ENCODE measurements at places on chromosomes 16 and 17. TPM values are rescaled to one million over a fixed set of nuclear protein-coding genes. Genes with fewer than 3 reads are reported as not detected.

DNA sequence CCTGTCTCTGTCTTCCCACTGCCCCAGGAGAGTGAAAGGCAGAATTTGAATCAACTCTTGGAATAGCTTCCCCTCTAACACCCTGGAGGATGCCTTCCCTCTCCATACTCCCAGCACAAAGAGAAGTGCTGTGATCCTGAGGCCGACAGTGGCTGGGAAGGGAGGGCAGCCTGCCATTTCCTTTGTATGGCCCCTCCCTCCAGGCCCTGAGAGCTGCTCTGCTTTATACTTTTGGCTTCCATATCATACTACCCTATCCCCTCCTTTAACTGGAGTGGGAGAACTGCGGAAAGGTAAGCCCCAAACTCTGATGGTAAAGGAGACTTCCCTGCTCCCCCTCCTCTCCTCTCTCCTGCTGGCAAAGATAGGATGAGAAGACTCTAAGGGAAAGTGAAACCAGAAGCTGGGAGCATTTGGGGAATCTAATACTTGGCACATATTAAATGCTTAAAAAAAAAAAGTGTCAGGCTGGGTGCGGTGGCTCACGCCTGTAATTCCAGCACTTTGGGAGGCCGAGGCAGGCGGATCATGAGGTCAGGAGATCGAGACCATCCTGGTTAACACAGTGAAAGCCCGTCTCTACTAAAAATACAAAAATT is 4.1 kb upstream of the MED24 start:
- DNase-seq, result peak; percentile 56

- no peak for DNase-seq
These were observed 86.8 kb downstream of the CMIP start for GRCh38 chr16:81531419-81531821.

Gene OTOP3
- not detected for polyA plus RNA-seq

DNA sequence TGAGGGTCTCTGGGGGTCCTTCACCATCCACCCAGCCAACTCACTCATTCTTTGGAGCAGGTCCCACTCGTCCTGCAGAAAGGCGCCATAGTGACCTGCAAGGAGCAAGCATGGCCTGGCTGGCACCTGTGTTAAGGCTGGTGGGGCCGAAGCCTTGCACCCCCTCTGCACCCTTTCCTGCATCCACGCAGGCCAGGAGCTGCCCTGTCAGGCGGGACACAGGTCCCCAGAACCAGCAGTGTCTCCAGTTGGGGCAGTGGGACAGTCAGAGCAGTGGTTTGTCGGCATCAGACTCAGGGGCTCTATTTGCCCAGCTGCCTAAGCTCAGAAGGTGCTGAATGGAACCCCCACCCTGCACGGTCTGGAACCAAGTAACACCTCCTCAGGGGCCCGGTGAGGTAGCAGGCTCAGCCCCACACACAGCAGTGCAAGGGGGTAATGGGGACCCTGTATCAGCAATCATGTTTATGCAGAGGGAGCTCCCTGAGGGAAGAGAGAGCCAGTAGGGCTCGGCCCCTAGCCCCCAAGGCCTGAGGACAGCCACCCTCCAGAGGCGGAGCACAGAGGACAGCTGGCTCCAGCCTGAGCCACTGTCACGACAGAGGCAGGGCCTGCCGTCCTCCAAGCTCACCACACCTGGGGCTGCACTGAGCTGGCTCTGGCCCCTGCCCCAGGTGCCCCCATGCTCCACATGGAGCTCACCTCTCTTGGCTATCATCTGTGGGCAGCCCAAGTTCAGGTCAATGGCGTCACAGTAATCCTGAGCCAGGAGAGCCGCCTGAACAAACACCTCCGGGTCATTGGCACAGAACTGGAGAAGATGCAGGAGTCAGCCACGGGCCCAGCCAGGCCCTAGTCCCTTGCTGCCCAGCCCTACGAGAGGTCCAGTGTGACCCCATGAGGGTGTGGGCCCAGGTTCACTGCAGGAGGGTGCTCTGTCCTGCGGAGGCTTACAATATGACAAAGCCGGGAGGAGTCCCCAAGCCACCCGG is 1.9 kb downstream of the DUS1L start:
- DNase-seq, result no peak

Gene COPZ2
- polyA plus RNA-seq, result 28.1 TPM

DNA sequence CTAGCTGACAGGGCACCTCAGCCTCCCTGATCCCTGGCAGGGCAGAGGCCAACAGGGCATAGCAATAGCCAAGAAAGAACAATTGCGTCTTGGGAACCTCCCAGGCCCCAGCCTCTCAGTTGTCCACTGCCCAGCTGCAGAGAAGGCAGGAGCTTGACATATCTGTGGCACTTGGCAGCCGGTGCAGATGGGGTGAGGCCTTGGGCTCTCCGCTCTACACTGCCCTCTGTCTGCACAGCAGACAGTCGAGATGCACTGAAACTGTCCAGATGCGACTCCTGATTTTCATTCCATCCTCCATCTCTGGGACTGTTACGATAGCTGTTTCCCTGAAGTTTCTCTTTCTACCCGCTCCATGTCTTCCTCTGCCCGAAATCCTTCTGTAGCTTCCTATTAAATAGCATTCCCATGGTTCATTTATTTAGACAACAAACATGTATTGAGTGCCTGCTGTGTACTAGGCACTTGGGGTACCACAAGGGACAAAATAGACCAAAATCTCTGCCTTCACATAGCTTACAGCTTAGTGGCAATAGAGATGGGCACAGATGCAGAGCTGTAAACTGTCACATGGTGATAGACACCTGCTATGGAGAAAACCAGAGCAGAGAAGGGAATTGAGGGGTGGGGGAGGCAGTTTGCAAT is 3.3 kb downstream of the POLR3E start:
- DNase-seq, result peak; percentile 52

GRCh38 chr17:63722403-63722802 is 19.2 kb downstream of the STRADA start:
- DNase-seq, result no peak

- DNase-seq, result no peak
These were observed 6.8 kb downstream of the CCL7 start for GRCh38 chr17:34276826-34277225.

- DNase-seq, result peak; percentile 90
These were observed 22.6 kb downstream of the ZNF213 start for GRCh38 chr16:3157229-3158025.

- DNase-seq, result no peak
These were observed 121.6 kb downstream of the SMG6 start for GRCh38 chr17:2181897-2182448.

- no peak for DNase-seq
These were observed 16.6 kb downstream of the CHAD start for GRCh38 chr17:50451943-50452629.

- no peak for DNase-seq
These were observed 7.0 kb downstream of the YPEL2 start for GRCh38 chr17:59338498-59338897.

Gene DPEP3
- 0.03 TPM for polyA plus RNA-seq

GRCh38 chr16:24853830-24854229 is 8.1 kb downstream of the SLC5A11 start:
- DNase-seq, result peak; percentile 63

GRCh38 chr16:86322806-86323205 is 187.5 kb upstream of the FOXF1 start:
- no peak for DNase-seq

- peak; percentile 93 for DNase-seq
These were observed 772 bp downstream of the CHD3 start for GRCh38 chr17:7889166-7889955.

- DNase-seq, result no peak
These were observed 81.1 kb downstream of the VPS35L start for GRCh38 chr16:19636436-19637267.

DNA sequence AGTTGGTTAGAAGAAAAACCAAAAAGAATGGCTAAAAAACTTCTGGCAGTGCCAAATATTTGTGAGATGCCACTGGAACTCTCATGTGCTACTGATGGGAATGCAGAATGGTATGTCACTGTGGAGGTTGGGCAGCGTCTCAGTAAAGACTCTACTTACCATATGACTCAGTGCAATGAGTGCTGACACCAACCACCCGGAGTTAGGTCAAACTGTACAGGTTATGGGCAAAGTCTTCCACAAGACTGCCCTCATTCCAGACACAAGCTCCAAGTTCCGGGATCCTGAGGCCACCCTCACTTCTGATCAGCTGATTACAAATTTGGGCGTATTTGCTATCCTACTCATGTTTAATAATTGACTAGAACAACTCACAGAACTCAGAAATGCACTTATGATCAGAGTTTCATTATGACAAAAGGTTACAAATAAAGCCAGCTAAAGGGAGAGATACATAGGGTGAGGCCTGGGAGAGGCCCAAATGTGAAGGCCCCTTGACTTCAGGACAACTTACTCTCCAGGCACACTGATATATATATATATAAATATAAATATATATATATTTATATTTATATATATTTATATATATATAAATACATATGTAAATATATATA is 114.9 kb downstream of the TRIM37 start:
- no peak for DNase-seq

Gene AGRP
- not detected for polyA plus RNA-seq

Gene TMEM186
- polyA plus RNA-seq, result 8.0 TPM

DNA sequence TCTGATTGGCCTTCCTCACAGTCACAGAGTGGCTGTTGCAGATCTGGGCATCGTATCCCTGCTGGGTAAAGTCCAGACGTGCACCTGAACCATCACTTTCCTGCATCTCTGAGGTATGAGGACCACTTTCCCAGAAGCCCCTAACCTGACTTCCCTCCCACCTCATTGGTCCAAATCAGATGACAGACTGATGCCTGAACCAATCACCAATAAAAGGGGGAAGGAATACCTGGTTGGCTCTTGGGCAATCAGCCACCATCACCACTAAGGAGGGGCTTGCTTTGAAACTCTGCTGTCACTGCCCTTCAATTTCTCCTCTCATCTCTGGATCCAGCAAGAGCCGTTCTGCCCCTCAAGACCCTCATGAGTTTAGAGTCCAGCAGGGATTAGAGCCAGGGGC is 13.6 kb upstream of the WFDC1 start:
- no peak for DNase-seq

- no peak for DNase-seq
These were observed 21.8 kb downstream of the GSE1 start for GRCh38 chr16:85634747-85635544.

GRCh38 chr16:22633799-22634198 is 123.1 kb downstream of the NPIPB5 start:
- DNase-seq, result no peak

DNA sequence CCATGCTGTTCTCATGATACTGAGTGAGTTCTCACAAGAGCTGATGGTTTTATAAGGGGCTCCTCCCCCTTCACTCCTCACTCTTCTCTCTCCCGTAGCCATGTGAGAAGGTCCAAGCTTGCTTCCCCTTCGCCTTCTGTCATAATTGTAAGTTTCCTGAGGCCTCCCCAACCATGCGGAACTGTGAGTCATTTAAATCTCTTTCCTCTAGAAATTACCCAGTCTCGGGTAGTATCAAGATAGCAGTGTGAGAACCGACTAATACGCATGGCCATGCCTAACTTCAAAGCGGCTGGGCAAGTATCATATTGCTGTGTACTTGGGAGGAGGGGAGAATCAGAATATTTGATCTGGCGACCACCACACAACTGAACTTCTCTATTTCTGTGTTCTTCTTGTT is 88.3 kb downstream of the PRKCB start:
- DNase-seq, result no peak

DNA sequence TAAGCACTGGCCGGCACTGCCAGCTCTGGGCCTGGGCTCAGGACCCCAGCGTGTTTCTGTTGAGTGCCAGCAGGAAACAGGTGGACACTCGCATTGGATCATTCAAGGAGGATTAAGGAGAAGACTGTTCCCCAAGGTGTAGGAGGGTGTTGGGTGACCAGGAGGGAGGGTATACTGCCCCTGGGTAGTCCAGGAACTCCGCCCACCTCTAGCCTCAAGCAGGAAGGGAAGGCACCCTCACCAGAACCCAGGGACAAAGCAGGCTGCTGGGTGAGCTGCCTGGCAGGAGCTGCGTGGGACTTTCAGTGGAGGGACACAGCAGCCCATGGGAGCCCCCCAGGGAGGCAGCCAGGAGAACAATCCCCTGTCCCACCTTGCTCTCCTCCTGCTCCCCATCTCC is 7.7 kb upstream of the RAB37 start:
- DNase-seq, result no peak

Gene ROGDI
- polyA plus RNA-seq, result 36.9 TPM

DNA sequence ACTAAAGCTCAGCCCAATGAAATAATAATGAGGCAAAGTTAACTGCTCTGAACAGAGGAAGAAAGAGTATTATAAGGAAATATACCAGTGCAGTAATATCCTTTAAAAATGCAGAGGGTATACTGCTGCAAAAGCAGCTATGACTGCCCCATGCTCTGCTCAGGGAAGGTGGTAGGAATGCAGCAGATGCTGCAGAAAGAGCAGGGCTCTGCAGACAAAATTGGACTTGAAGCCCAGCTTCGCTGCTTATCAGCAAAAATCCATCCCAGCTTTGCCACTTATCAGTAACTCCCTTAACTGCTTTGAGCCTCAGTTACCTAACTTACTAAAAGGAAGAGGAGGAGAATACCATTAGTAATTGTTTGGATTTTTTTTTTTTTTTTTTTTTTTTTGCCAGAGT is 533.8 kb upstream of the CDH5 start:
- DNase-seq, result no peak

GRCh38 chr16:2815299-2815771 is 1.7 kb upstream of the PRSS21 start:
- DNase-seq, result no peak

DNA sequence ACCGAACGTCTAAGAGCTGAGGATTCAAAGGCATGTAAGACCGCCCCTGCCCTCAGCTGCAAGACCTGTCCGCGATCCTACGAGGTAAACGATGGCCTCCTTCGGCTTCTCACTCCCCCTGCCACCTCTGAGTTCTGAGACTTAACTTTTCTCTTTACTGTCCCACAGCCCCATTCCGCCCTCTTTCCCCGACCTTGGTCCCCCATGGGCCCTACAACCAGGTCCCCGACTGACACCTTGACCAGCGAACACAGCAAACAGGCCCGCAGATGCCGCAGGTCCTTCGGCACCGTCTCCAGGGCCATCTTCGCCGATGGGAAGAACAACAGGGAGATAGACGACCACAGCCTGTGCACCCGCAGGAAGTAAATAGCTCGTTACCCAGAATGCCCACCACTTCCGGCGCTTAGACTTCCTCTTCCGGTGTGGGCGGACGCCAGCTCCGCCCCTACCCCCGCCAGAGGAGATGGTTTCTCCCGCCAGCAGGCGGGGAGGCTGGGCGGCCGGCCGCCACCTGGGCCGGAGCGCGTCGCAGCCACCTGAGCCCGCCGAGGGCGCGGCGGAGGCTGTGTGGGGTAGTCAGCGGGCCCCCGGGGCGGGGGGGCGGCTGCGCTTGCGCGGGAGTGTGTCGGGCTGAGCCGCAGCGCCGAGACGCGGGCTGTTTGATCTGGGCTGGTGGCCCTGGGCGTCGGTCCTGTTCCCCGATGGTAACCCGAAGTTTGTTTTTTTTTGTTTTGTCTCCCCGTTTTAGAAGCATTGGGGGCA is at the start of gene SUPT4H1:
SUPT4H1 (minus strand) TSS at position 371 of the 765 bp plus-strand sequence; CDS start at position 305, 66 bp downstream.
- DNase-seq, result peak; percentile 89

GRCh38 chr17:4177806-4178205 is 34.8 kb downstream of the CYB5D2 start:
- no peak for DNase-seq

Gene TVP23A
- not detected for polyA plus RNA-seq

GRCh38 chr17:82013772-82014321 is 8.8 kb downstream of the CENPX start:
- DNase-seq, result no peak
